Type B pancreatic cell (in vitro differentiated cells): ENCODE measurements at places on chromosomes 4 and X. TPM values are rescaled to one million over a fixed set of nuclear protein-coding genes. Genes with fewer than 3 reads are reported as not detected.

DNA sequence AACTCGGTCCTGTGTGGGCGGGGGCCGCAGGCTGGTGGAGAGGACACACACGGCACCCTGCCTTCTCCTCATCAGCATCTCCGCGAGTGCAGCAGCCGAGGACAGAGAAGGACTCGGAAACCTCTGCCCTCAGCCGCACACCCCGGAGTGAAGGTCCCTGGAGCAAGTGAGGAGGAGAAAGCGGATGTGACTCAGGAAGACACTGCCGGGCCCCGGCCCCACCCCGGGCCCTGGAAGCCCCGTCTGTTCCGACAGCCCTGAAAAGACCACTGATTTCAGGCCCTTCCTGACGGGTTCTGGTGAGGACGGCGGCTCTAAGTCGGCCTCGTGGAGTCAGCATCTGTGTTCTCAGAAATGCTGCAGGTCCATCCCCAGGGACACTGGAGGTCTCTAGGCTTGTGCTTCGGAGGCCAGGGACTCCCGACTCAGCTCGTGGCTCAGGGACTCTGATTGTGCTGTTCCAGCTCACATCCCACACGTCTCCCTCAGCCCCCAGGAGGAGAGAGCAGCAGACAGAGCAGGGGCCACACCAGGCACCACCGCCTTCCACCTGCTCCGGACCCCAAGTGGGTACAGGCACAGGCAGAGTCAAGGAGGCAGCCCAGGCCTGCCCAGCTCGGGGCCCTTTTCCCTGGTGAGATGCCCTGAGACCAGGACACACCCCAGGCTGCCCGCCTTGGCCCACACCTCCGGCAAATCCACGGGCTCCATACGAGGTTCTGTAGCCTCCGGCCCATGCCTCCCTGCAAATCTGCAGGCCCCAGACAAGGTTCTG lies 134.5 kb upstream of the NKX1-1 start:
- peaks cover 10% of the 10 kb centered on the region for H3K27me3 ChIP-seq
- no peaks in the 10 kb centered on the region for H3K36me3 ChIP-seq
- DNase-seq, result no peak
- H3K4me3 ChIP-seq, result no peak overlapping the region
- H3K4me1 ChIP-seq, result peaks cover 4% of the 10 kb centered on the region

DNA sequence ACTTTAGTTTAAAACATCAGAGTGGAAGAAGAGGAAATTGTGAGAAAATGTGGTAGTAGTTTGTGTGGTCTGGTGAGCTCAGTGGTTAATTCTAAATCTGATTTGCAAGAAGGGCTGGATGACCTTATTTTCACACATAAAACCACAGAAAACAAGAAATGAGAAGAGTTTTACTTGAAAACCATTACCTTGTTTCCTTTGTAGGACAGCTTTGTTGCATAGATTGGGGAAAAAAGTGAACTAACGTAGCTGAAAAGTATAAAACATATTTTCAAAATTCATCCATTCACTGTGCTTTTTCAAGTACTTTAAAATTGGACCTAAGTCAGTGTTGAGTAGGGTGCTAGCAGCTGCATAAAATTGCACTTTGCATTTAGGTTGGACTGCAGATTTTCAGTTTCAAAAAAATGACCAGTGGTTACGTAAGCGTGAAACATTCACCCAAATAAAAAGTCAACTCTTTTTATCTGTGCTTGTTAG lies 211.3 kb downstream of the ARHGAP10 start:
- no peak for DNase-seq
- no peak overlapping the region for H3K27ac ChIP-seq
- H3K27me3 ChIP-seq, result no peaks in the 10 kb centered on the region
- peaks cover 30% of the 10 kb centered on the region for H3K36me3 ChIP-seq
- no peak overlapping the region for H3K4me3 ChIP-seq

GRCh38 chrX:154013614-154014360 lies 5.9 kb downstream of the IRAK1 start:
- DNase-seq, result no peak
- H3K36me3 ChIP-seq, result no peaks in the 10 kb centered on the region
- no peak overlapping the region for H3K27ac ChIP-seq
- no peak overlapping the region for H3K4me3 ChIP-seq

GRCh38 chrX:41241962-41242361 lies 92.0 kb upstream of the DDX3X start:
- H3K27me3 ChIP-seq, result no peaks in the 10 kb centered on the region
- no peak overlapping the region for H3K27ac ChIP-seq
- H3K36me3 ChIP-seq, result no peaks in the 10 kb centered on the region
- no peak overlapping the region for H3K4me3 ChIP-seq
- no peak for DNase-seq
- peaks cover 4% of the 10 kb centered on the region for H3K4me1 ChIP-seq

DNA sequence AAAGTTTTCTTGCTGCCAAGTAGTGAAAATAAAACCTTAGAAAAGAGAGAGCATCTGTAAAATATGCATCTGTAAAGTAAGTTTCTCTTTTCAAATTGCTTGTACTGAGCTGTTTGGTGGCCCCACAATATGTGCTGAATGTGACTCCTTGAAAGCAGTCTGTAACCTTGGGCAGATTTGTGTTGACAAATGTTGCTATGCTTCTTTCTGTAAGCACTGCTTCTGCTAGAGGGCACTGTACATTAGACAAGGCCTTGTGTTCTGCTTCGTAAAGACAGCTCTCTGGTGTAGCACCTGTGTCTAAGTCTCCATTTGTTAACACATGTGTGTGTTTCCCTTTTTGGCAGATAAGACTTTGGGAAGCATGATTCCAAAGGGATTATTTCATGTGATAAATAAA lies 56.6 kb upstream of the NRK start:
- DNase-seq, result no peak
- H3K27ac ChIP-seq, result no peak overlapping the region
- H3K27me3 ChIP-seq, result no peaks in the 10 kb centered on the region
- no peaks in the 10 kb centered on the region for H3K36me3 ChIP-seq

DNA sequence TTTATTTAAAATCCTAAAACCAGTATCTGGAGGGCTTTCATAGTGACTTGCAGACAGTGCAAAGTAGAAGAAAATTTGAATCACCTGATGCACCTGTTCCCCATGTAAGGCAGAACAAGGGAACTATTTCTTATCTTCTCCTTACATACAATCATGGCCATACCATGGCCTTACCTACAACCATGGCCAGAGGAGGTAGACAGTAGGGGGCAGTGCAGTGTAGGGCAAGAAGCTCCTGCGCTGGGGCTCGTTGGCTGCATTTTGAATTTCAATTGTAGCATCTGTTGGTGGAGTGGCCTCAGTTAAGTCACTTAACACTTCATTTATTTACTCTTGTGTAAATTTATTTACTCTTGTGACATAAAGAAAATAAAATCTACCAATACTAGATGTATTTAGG lies 33.0 kb downstream of the GALNTL6 start:
- H3K4me3 ChIP-seq, result no peak overlapping the region
- no peaks in the 10 kb centered on the region for H3K27me3 ChIP-seq
- no peak for DNase-seq
- no peaks in the 10 kb centered on the region for H3K4me1 ChIP-seq

DNA sequence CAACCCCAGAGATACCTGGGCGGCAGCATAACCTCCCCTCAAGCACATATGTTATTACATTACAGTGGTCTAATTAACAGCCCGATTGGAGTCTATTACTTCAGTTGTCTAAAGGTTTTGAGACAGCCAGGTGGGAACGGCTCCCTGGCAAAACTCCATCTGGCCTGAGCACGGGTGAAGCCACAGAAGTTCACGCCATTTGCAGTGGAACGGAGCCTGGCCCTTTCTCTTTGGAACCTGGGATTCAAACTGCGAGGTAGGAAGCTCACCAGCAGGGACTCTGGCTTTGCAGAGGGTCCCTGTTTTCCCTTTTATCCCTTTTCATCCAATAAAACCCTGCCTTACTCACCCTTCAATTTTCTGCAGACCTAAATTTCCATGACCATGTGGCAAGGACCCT lies 45.9 kb upstream of the NEIL3 start:
- H3K4me3 ChIP-seq, result no peak overlapping the region
- DNase-seq, result no peak
- H3K36me3 ChIP-seq, result no peaks in the 10 kb centered on the region
- H3K27me3 ChIP-seq, result no peaks in the 10 kb centered on the region

DNA sequence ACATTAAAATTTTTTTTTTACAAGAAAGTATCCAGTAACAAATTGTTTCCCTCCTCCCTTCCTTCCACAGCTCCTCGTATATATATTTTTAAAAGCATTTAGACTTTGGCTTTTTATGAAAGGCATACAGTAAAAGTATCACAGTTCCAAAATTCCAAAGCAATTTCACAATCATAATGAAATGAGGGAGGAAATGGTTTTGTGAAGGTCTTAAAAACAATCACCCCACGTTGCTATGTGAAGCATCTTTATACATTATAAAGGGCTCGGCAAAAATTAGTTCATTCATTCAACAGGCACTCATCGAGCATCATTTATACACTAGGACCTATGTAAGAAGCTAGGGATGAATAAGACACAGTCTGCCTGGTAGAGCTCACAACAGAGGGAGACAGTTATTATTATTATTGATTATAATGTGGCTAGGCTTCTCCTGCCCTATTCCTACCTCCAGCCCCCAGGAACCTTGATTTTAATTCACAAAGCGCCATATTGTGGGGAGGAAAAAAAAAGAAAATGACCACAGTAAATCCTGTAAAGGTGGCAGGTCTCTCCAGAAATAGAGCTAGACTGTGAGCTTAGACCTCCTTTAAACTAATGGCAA lies 239.9 kb downstream of the MAML3 start:
- H3K27ac ChIP-seq, result no peak overlapping the region
- H3K4me3 ChIP-seq, result no peak overlapping the region
- DNase-seq, result no peak
- no peaks in the 10 kb centered on the region for H3K27me3 ChIP-seq
- peaks cover 58% of the 10 kb centered on the region for H3K4me1 ChIP-seq

DNA sequence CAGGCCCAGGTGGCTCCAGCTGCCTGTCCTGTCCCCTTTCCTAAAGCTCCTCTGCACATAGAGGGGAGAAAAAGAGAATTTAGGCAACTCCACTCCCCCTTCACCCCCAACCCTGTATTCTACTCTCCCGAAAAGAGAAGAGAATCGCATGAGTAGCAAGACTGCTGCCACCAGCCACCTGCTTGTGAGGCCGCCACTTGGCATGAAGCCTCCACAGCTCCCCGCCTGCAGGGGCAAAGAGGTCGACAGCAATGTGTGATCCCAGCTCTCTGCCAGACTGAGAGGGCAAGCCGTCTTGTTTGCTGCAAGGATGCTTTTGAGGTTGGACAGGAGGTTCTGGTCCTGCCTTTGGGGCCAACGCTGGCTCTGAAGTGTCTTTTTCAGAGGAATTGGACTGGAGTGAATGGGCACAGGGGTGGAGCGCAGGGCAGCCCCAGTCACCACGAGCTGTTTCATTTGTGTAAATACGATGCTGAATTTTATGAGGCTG lies 77.1 kb downstream of the STARD8 start:
- H3K27ac ChIP-seq, result no peak overlapping the region
- H3K27me3 ChIP-seq, result no peaks in the 10 kb centered on the region
- no peak for DNase-seq
- H3K4me1 ChIP-seq, result no peaks in the 10 kb centered on the region

DNA sequence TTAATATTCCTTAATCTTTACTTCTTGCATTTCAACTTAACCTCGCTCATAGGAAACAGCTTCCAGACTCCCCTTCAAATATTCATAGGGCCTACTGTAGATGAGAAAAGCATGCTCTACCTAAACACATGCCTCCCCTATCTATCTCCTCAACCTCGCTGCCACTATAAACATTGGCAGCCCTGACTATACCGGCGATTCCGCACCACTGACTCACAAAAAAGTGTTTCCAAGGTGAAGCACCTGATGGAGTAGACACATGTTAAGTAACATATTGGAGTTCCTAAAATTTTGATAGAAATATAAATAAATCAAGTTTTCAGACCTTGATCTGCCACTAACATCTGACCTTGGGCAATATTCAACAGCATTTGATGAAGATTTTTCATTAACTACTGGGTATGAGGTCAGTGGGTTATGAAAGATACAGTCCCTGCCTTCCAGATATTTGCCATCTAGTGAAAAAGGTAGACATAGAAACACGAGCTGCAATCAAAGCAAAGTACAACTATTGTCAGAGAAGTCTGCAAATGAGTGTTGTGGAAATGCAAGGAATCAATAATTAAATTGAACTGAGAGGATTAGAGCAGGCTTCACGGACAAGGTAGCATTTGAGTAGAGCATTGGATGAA lies 184.2 kb downstream of the MAML3 start:
- H3K4me3 ChIP-seq, result no peak overlapping the region
- peaks cover 31% of the 10 kb centered on the region for H3K4me1 ChIP-seq
- no peaks in the 10 kb centered on the region for H3K36me3 ChIP-seq
- H3K27ac ChIP-seq, result no peak overlapping the region

DNA sequence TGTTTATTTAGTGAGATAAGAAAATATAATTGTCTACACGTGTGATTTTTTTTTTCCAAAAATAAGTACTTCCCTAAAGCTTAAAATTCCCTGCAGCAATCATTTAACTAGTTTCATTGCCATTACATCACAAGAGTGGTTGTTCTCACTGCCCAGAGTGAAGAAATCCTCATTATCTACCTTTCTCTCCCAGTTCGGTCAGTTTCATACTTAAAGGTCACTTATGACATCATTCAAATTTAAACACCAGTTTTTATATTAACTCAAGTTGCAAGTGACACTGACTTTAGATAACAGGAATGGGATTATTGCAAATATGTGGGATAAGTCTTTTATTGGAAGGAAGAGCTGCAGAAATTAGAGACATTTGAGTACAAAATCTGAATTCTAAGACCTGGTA lies 1699.8 kb upstream of the IGFBP7 start:
- no peak overlapping the region for H3K27ac ChIP-seq
- no peaks in the 10 kb centered on the region for H3K36me3 ChIP-seq
- no peak for DNase-seq
- H3K4me3 ChIP-seq, result no peak overlapping the region
- H3K4me1 ChIP-seq, result peaks cover 10% of the 10 kb centered on the region

BTK gene
- 0.34 and 0.38 TPM in 2 replicates for total RNA-seq

GAK gene
- 97.1 and 115 TPM in 2 replicates for total RNA-seq

SHROOM4 gene
- total RNA-seq, result 3.9 and 13.3 TPM in 2 replicates

GCNA gene
- 0.79 and 2.1 TPM in 2 replicates for total RNA-seq

MAGED4 gene
- total RNA-seq, result 84.8 and 102 TPM in 2 replicates

SLC6A14 gene
- total RNA-seq, result 1.1 and 4.2 TPM in 2 replicates

EVC2 gene
- total RNA-seq, result 3.5 and 4.5 TPM in 2 replicates
